ENCODE measurements at places on chromosomes 6 and 20.
A peak's percentile ranks its signal among the peaks of the same experiment; 100 is the strongest.

DNA sequence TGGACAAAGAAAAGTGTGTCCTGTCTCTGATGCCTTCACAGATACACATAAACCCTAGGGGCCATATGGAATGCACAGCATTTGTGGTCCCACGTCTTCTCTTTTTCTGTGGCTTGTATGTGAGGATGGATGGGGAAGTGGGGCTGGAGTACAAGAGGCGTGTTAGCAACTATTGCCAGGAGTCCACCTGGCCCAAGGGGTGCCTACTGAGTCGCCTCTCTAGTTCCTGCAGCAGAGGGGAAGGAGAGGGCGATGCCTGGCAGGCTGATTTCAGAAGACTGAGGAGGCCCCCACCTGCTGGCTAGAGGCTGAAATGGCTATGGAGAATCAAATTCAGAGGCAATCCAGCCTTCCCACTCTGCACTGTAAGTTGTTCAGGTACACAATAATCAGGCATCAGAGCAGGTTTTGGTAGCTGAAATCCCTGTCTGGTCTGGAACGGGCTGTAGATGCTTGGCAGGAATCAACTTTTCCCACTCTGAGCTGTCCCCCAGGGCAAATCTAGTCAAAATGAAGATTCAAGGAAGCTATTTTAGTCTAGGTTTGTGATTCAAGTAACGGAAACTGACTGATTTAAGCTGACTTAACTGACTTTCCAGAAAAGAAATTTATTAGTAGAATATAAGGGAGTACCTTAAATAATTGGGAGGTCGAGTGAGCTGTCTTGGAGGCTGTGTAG is 14.9 kb upstream of the PPARD start:
- peak; percentile 54 for DNase-seq

DNA sequence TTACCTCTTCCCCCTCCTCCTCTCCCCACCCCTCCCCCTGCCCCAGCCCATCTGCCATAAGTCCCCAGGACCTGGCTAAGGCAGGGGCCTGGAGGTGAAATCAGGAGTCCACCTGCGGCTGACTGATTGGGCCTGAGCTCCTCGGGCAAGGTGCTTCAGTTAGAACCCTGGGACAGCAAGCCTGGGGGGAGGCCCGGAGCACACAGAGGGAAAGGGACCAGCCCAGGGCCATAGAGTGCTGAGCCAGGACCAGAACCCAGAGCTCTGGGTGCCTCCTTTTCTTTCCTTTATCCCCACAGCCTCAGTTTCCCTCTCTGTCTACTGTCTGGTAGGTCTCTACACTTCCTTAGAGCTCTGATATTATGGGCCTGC is 35.7 kb upstream of the VEGFA start:
- no peak for DNase-seq

GRCh38 chr20:40663991-40664880 is 24.8 kb downstream of the MAFB start:
- no peak for DNase-seq

- no peak for DNase-seq
These were observed 516.0 kb downstream of the LMBRD1 start for GRCh38 chr6:69280858-69281257.

- DNase-seq = no peak
These were observed 129.3 kb downstream of the KLHL32 start for GRCh38 chr6:97053643-97054411.

GRCh38 chr6:14841901-14842421 is 403.9 kb upstream of the JARID2 start:
- no peak for DNase-seq

GRCh38 chr6:144590532-144590931 is 305.4 kb downstream of the UTRN start:
- no peak for DNase-seq

DNA sequence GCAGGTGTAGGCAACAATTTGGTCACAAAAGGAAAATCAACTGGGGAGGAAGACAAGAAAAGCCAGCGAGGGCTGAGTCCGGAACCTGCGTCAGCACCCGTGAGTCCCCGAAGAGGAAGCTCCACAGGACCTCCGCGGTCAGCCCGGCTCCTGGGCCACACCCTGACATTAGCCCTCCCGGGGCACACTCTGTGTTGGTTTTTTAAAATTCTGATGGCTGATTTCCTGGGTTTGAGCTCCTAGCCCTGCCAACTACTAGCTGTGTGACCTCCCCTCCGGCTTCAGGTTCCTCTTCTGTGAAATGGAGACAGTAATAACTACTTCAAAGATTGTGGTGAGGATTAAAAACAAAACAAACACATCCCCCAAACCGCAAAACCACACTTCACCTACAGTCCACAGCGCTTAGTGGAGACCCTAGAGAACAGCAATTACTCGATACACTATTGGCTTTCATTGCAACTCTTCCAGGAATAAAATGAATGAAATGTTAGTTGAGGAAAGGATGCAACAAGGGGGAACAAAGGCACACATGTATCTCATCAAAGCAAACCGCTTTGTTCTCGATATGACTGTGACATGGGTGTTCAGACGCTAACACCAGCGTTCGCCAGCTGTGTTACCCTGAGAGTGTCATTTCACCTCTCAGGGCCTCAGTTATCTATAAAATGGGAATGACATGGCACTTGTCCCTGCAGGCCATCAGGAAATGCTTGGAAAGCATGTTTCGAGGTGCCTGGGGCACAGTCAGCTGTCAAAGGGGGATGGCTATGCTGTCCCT is 985 bp downstream of the ZBP1 start:
- peak; percentile 61 for DNase-seq

DNA sequence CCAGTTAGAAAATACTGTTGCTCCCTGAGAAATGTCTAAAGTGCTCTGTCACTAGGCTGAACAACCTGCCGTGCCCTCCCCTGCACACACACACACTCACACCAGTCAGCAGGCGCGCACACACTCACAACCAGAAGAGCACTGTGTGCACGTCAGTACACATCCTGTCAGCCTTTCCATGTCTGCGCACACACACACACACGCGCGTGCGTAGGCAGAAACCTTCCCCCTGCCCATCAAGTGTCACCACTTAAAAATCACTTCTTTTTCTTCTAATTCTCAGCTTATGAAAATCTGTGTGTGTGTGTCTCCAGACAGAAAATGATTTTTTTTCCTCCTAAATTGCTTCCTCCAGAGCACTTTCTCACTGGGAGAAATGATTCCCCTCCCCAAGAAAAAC is 100.3 kb downstream of the EDN3 start:
- DNase-seq = no peak

GRCh38 chr6:158356586-158357546 is 44.6 kb downstream of the TULP4 start:
- DNase-seq = no peak

GRCh38 chr6:38119516-38119915 is 300.0 kb downstream of the ZFAND3 start:
- DNase-seq = no peak

- DNase-seq = no peak
These were observed 18.0 kb upstream of the DSE start for GRCh38 chr6:116352515-116353471.

DNA sequence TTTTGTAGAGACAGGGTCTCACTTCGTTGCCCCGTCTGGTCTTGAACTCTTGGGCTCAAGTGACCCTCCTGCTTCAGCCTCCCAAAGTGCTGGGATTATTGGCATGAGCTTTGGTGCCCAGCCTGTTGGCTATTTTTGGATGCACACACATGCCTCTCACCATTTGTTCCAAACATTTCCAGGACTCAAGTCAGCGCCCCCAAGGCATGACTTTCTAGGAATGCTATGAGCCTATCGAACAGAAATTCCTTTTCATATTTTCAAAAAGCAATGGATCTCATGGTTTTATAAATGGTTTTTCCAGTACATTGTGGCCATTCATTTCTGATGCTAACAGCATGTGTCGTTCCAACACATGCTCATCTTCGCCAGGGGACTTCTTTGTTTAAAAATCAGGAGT is 119.3 kb upstream of the NAA20 start:
- no peak for DNase-seq

DNA sequence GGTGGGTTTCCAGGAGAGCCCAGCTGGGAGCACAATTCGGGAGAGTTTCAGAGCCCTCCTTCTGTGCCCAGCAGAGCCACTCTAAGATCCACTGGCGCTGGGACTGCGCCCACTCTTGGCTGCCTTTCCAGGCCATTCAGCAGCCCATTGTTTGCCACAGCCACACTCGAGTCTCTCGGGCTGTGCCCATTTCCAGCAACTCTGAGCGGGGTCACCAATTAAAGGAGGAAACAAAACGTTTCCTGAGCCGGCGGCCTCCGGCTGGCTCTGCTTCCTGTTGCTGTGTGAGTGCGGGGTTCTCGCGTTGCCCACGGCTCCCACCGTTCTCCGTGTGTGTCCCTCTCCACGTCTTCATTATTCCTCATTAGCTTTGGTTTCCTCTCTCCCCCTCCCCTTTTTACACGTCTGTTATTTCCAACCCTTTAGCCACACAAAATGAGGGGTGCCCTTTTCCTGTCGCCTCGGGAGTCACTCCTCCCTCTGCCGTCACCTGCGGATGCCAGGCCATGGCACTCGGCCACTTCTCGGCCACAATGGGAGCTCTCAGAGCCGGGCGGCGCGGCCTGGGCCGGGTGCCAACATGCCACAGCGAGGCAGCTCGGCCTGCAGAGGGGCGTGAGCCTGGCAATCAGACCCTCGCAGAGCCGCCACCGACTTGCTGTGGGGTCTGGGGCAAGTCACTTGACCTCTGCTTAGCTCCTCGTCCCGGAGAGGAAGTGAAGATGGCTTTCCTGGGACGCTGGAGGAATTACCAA is 94.3 kb upstream of the NKX2-2 start:
- no peak for DNase-seq

- DNase-seq = no peak
These were observed 17.5 kb downstream of the PIM1 start for GRCh38 chr6:37187321-37188022.

- no peak for DNase-seq
These were observed at the start of gene MUC21 for GRCh38 chr6:30983439-30983838. TSS of gene MUC21 (plus strand) at chr6:30983718. CDS start at chr6:30983959, 241 bp downstream.
